ENCODE measurements at places on chromosomes 13 and 19.

- DNase-seq = peak; percentile 21
These were observed 8.4 kb upstream of the KCTD4 start for GRCh38 chr13:45209229-45209628.

GRCh38 chr13:61830475-61830874, 414.8 kb upstream of the PCDH20 start:
- DNase-seq = no peak

DNA sequence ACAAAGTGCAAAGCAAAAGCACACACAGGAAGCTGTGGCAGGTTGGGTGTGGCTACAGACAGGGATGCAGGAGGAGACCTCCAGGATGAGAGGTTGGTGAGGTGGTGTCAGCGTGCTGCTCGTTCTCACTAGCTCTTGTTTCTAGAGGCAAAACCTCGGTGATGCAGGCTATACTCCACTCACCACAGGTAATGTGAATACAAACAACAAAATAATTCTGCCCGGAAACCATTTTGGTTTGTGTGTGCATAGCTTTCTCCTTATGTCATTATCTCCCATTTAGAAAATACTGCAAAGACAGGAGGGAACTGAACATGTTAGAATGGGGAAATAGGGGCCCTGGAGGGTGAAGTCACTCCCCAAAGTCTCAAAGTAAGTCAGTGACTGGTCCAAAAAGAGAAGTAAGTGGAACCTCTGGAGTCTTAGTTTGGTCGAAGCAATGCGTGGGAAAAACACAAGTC, 9.4 kb downstream of the LCP1 start:
- DNase-seq = peak; percentile 91

GRCh38 chr13:71274923-71275608, 591.9 kb downstream of the DACH1 start:
- DNase-seq = no peak

DNA sequence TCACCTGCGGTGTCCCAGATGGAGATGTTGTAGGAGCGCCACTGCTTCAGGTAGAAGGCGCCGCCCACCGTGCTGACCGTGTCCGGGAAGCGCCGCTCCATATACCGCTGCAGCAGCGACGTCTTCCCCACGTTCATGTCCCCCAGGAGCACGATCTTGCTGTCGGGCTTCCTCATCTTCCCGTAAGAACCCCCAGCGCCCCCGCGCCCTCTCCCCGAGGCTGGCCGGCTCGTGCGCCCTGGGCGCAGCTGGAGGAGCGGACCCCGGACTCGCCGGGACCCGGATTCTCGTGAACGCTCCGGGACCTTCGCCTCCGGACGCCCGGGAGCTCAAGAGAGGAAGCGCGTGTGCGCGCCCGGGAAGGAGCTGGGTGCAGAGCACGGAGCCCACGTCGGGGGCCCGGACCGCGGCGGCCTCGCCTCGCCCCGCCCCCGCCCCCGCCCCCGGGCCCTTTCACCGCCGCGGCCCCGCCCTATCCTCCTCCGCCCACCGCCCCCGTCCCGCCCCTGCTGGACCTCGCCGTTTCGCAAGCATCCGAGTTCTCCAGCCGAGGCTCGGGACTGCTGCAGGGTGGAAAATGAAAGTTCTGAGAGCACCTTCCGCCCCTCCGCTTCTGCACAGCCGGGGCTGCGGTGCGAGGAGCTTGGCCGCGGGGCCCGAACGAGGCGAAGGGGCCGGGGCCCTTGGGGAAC, at the start of gene RAB20:
Gene RAB20, minus strand, starts transcription at position 379 of the 692 bp plus-strand sequence. Its CDS starts 203 bp downstream, at position 176.
- peak; percentile 58 for DNase-seq

DNA sequence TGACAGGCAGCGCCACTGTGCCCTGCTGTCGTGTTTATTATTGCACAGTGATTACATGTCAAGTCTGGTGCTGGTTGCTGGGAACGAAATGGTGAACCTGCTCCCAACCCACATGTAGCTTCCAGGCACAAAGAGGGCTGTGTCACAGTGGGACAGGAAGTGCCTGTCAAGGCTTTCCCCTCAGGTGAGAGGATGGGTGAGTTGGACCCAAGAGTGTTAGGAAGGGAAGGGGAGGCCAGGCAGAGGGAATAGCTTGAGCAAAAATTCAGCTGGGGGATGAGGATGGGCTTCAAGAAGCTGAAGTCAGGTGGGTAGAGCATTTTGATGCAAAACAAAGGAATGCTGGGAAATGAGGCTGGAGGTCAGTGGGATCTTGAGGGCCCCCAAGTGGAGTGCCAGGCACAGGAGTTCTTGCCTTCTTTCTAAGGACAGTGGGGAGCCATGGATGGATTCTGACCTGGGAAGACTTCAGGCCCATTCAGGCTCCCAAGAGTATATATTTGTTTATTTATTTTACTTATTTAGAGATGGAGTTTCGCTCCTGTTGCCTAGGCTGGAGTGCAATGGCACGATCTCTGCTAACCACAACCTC, 8.5 kb upstream of the QTRT1 start:
- no peak for DNase-seq

GRCh38 chr19:29843180-29844051, 31.6 kb downstream of the CCNE1 start:
- DNase-seq = no peak

GRCh38 chr19:49954092-49954829, 6.7 kb downstream of the SIGLEC11 start:
- DNase-seq = no peak

All from SIG-M5 (cell line).